Cortex of kidney (tissue), 1 donor: ENCODE measurements at places on chromosomes 12 and 14.

- no peak for DNase-seq
Observed at GRCh38 chr12:25004447-25004846, 55.5 kb upstream of the BCAT1 start.

- no peak for DNase-seq
Observed at GRCh38 chr12:3882896-3883564, 9.8 kb upstream of the PARP11 start.

GRCh38 chr14:68238976-68239375, 419.4 kb downstream of the RAD51B start:
- DNase-seq: no peak

DNA sequence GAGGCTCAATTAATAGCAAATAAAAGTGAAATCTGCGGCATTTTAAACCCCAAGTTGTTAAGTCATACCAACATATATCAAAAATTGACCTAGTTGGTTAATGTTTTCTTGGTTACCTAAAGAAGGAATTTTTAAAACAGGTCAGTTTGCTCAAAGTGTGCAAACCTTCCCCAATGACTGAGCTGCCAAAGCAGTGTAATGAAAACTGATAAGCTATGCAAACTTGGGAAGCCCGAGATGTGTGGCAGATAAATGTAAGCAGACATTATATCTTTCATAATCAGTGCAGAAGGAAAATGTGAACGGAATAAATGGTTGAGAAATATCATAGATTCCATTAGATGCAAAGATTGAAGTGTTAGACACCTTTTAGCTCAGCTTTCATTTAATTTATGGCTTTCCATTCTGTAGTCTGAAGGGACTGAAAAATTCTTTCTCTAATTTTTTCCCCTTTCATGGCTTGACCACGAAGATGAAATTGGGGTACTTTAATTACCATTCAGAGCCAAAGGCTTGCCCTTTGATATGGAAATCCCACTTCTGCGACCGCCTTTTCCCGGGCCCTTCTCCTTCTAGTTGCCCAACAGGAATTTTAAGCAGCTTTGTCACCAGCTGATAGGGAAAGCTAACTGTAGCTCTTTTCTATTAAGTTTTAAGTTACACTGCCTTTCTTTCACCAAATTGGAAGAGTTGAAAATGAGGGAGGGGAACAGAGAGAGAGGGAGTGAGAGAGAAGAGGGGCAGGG, 306.6 kb upstream of the SOX5 start:
- DNase-seq: no peak

DNA sequence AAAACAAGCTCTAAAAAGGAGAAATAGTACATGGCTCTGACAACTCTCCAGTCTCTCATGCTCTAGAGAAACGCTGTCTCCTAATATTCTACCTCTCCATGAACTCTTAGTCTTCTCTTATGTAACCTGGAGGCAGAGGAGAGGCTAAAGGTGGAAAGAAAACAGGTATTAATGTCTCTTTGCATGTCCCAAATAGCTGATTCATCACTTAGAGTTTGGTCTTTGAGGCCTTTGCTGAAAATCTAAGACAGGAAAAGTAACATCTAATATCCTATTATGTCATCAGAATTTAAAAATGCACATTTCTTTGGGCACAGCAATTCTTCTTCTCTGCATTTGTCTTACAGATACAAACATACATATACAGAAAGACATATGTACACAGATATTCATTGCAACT, 127.2 kb downstream of the DHRS2 start:
- DNase-seq: no peak

DNA sequence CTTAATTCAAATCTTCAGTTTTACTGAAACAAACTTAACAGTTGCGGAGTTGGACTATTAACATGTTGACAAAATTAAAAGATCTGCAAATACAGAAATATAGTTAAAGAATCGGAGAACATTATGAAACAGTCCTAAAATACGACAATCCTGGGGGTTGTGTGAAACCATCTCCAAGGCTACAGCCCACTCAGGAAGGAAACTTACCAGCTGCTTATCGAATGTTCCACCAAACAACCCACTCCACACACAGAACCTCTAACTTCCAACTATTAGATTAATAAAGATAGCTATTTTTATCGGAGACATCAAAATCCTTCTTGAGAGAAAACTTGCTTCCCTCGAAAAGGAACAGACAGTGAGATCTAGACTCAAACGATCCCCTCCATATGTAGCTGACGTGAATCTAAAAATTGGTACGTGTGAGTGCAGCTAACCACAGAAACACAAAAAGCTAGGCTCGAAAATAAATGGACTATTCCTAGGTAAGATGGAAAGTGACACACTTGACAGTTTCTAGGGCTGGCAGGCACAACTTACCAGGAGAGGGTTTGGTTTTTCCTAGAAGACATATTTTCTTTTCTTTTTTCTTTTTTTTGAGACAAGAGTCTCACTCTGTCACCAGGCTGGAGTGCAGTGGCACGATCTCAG, 12.9 kb downstream of the VPS37B start:
- DNase-seq: no peak

DNA sequence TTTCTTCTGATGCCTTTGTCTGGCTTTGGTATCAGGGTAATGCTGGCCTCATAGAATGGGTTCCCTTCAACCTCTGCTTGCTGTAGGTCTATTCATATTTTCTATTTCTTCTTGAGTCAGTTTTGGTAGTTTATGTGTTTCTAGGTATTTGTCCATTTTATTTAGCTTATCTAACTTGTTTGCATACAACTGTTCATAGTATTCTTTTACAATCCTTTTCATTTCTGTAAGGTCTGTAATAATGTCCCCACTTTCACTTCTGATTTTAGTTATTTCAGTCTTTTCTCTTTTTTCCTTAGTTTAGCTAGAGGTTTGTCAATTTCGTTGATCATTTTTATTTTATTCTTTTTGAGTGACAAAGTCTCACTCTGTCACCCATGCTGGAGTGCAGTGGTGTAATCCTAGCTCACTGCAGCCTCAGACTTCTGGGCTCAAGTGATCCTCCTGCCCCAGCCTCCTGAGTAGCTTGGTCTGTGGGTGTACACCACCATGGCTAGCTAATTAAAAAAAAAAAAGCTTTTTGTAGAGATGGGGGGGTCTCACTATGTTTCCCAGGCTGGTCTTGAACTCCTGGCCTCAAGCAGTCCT, 11.7 kb downstream of the TTLL5 start:
- no peak for DNase-seq

DNA sequence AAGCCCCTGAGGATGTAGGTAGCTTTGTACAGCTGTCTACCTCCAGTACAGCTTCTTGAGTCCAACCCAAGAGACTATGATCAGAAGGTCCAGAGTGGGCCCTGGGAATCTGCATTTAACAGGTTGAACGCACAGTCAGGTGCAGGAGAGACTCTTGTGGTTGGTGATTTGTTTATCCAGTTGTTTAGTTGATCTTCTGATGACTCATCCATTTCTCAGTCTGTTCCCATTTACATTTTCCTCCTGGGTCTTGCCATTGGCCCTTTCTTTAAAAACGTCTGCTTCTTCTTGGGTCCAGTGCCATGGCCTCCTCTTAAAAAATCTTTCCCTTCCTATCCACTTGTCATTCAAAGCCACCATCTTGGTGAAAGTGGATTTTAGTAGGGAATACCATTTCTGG, 734.2 kb downstream of the MED13L start:
- no peak for DNase-seq

DNA sequence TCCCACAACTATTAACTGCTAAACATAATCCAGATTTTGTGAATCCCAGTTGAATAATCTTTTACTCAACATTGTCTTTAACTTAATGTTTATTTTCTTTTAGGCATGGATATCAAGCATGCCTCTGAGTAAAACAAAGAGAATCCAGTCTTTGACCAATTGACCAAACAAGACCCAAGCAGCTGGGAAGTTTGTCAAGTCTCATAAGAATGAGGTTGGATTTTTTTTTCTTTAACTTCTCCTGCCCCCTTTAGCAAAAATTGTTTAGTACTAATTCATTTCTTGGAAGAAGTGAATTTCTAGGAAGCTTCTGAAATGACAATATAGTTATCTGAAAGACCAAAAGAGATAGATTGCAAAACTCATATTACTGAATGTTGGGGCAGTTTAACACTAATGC, 89.9 kb downstream of the OTOGL start:
- DNase-seq: no peak

GRCh38 chr14:59771577-59771976, 99.0 kb downstream of the RTN1 start:
- DNase-seq: no peak

DNA sequence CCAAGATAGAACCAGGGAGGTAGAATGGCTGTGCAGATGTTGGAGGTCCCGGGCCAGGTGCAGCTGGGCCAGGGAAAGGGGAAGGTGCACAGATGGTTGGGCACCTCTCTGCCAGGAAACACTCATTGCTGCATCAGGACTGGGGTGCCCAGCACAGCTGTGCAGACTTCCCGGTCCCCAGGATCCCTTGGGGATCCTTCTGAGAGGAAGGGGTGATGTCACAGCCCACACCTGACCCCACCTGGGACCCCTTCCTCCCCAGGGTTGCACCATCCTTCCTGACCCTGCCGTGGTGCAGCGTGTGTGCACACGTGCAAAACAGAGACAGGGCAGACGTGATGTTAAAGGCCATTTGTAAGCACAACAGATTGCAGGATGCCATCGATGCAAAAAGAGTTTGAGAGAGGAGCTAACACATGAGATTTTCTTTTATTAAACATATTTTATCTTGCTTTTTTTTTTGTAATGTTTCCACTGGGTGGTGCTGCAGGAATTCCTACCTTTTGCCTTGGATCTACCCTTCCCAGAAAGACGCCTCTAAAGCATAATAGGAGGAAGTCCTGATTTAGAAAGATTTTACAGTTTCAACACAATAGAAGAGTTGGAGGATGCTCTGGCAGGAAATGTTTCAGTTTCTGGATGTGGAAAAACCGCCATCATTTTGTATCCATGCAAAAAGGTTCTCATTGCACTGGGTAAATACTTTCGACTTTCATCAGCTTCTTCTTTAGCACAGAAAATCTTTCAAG, 14.8 kb downstream of the ELK3 start:
- no peak for DNase-seq

DNA sequence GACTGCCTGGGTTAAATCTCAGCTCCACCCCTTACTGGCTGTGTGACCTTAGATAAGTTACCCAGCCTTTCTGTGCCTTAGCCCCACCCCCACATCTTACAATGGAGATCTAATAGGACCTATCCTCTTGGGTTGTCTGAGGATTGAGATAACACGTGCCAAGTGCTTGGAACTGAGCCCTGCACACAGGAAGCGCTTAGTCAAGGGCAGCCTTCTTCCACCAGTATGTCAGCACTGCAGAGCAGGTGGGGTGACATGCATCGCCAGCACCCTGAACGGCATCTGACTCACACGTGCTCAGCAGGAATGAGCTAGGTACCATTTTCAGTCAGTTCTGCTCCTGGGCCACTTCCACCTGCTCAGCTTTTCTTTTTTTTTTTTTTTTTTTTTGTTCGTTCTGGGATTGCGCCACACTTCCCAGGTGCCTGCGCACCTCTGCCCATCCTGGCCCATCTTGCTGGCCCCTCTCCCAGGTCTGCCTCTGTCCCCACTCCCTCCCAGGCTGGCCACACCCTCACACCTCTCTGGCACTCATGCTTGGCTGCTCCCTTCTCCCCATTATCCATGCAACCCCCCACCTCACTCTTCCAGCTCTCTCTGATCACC, 19.6 kb downstream of the LGMN start:
- no peak for DNase-seq

DNA sequence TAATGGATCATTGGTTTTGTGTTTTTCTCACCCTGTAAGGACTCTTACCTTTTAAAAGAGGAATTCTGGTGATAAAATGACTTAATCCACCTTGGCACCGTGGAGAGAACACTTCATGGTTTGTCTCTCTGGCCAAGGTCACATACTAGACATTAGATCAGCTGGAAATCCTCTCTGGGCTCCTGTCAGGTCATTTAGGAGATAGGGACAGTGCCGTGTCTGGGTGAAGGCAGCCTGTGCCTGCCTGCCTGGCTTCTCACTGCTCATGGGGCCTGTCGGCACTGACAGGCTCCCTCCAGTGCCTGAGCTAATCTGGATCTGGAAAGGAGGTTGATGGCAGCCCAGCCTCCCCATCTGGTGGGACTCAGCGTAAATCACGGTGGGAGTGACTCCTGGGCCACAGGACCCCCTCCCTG, 5.7 kb downstream of the CRADD start:
- DNase-seq: no peak

DNA sequence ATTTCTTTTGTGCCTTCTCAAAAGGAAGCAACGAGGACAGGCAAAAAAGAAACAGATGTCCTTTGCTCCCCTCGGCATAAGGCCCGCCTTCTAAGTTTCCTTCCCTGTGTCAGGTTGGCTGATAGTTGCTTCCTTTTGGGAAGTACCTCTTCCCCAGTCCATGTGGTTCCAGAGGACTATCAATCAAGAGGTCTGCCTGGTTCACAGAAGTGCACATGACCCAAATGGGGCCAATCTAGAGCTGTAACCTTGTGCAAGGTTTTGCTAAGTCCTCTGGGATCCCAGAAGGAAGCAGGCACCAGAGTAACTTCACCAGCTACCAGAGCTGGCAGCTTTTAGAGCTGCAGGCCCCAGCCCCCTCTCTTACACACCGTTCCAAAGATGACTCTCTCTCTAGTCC, 42.6 kb downstream of the TMEM63C start:
- no peak for DNase-seq

DNA sequence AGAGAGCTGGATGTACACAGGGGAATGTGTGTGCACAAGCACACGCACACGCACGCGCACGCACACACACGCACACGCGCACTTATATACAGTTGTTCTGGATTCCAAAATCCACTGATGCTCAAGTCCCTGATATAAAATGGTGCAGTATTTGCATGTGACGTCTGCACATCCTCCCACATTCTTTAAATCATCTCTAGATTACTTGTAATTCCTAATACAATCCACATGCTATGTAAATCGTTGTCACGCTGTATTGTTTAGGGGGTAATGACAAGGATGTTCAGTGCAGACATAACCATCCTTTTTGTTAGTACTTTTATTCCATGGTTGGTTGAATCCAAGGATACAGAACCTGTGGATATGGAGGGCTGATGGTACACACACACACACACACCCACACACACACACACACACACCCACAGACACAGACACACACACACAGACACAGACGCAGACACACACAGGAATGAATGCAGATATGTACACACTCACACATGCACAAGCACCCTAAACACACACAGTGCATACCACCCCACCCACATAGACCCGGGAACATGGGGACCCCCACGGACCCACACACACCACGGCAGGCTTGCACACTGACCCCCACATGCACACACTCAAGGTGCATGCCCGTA, 188.5 kb upstream of the PRMT8 start:
- no peak for DNase-seq

- no peak for DNase-seq
Observed at GRCh38 chr14:68172216-68172615, 352.6 kb downstream of the RAD51B start.

- no peak for DNase-seq
Observed at GRCh38 chr14:92644171-92644969, 104.1 kb downstream of the LGMN start.

GRCh38 chr14:69648480-69649451, 37.4 kb downstream of the SUSD6 start:
- DNase-seq: no peak
